Stimulated activated CD4-positive, alpha-beta T cell treated with anti-CD3 and anti-CD28 coated beads, Interleukin-1b, Interleukin-23, amount 100 ng/mL, for 48 hours (primary cell): ENCODE measurements at places on chromosomes 13 and 19.

DNA sequence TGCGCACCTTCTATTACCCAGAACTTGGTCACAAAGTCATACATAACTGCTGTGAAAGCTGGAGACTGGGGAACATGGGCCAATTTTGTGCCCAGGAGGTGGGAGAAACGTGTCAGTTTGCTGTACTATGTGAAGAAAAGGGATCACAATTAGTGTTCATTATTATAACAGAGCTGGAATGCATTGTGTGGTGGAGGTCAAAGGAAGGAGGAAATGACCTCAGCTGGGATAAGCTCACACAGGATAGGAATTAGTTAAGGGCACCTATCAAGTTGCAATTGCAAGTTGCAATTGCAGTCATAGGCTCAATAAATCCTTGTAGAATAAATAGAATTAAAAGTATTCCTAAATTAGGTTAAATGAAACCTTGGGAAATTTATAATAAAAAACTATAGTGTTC, 103.9 kb upstream of the OBI1 start:
- no peak for DNase-seq

DNA sequence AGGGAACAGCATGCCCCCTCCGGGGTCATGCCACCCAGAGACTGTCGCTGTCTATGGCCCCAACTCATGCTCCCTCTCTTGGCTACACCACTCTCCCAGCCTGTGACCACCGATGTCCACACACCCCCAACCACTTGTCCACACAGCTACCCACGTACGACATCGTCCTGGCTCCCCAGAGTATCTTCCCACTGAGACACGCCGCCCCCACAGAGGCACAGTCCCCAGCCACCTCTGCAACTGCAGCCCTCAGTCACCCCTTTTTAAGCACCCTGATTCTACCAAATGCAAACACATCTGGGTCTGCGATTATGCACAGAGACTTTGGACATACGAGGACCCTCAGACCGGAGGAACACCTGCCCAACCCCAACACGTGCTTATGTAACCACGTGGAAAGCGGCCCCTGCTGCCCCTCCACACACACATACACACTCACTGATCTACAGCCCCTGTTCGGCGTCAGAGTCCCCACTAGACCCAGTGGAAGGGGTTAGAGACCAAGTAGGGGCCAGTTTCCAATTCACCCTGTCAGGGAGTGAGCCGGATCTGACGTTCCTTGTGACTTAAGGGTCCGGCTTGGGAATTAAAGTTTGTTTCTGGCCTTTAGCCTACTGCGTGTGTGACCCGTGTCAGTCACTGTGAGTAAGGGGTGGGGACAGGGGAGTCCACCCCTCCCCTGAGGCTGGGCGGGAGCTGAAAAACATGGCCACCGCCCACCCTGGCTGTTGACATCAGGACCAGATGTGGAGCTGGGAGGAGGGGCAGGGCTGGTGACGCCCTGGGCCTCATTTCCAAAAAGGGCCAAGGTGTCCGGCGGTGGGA, 11.9 kb upstream of the AXL start:
- no peak for DNase-seq

- DNase-seq: no peak
Measured at GRCh38 chr19:30856376-30856775, 484.2 kb downstream of the ZNF536 start.

GRCh38 chr19:2974342-2975041, 2.9 kb upstream of the TLE6 start:
- no peak for DNase-seq

GRCh38 chr13:94864474-94864873, 152.1 kb upstream of the SOX21 start:
- no peak for DNase-seq

- DNase-seq: no peak
Measured at GRCh38 chr19:1261538-1261797, 7.7 kb upstream of the CIRBP start.

DNA sequence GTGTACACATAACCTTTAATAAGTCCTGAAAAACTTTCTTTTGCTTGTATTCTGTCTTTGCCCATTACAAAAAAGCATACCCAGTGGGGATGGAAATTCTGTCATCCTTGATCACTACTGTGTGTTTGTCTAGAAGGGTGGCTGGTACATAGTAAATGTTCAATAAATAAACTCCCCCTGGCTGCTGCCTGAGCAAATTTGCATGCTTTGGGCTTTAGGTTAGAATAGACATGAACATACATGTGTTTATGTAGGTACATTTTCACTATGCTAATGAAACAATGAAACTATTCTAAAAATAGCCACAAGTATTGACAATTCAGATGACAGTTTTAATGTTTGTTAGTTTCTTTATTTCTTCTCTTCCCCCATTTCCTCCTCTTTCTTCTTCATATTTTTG, 36.1 kb downstream of the TNFSF13B start:
- no peak for DNase-seq

DNA sequence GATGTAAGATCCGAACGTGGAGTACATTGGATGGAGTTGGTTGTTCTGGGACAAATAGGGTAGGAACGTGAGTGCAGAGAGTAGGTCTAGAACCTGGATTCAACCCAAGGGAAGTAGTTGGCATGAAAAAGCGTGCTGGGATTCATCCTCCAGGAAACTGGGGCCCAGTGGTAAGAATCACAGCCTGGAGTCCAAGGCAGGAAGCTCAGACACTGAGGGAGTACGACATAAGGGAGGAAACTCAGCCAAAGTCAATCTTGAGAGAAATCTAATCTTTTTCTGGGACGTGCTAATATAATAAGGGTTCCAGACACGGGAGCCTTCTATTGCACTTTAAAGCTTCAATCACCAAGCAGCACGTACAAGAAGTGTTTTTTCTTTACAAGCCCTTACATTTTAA, 46.4 kb downstream of the DLEU7 start:
- DNase-seq: no peak

- no peak for DNase-seq
Measured at GRCh38 chr19:49771674-49772139, 4.9 kb downstream of the AP2A1 start.

DNA sequence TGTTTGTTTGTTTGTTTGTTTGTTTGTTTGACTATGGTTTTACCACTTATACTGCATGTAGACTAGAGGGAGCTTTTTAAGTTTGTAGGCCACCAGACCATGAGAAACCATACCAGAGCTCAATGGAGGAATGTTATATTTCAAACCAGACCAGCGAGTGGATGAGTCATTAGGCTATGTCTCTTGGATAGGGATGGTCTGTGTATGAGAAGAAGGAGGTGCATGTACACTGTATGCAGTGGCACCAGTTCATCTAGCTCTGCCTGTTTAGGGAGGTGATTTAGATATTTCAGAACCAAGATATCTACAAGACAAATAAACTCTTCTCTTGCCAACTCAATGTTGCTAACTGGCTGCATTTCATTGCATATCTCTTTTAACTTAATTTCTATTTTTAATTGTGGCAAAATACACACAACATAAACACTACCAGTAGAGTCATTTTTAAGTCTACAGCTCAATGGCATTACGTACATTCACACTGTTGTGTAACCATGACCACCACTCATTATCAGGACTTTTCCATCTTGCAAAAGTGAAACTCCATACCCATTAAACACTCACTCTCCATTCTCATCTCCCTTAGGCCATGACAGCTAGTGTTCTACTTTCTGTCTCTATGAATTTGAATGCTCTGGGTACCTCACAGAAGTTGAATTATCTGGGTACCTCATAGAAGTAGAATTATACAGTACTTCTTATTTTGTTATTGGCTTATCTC, 29.2 kb downstream of the SYDE1 start:
- DNase-seq: no peak

DNA sequence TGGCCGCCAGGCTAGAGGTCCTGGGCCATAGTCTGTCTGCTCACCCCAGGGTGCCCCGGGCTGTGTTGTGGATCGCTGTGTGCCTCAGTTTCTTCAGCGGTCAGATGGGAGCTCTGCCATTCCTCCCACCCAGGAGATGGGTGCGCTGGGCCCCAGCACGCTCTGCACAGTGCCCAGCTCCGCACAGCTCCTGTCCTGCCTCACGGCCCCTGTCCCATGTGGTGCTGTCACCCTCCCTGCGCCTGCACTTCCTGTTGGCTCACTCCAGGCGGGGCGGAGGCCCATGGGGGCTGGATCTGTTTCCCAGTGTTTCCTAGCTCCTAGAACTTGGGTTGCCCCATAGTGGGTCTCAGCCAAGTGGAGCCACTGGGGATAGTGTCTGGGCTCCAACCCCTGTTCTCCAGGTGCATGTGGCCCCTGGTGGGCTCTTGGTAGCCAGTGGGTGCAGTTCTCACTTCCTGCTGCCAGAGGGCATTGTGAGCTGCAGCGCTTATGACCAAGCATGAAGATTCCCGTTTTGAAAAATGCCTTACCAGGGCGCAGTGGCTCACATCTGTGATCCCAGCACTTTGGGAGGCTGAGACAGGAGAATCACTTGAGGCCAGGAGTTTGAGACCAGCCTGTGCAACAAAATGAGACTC, 69.8 kb downstream of the KDM4B start:
- DNase-seq: no peak

DNA sequence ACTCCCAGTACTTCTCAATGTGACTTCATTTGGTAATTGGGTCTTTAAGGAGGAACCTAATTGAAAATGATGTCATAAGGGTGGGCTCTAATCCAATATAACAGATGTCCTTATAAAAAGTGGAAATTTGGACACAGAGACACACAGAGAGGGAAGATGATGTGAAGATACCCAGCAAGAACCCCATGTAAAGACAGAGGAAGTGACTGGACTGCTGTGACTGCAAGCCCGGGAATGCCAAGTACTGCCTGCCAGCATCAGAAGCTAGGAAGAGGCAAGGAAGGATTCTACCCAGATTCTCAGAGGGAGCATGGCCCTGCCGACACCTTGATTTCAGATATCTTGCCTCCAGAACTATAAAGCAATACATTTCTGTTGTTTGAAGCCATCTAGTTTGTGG, 239.3 kb downstream of the KCTD12 start:
- DNase-seq: no peak

GRCh38 chr19:4071610-4072009, 4.9 kb upstream of the ZBTB7A start:
- no peak for DNase-seq

GRCh38 chr13:42880056-42880605, 98.7 kb downstream of the FAM216B start:
- DNase-seq: no peak

DNA sequence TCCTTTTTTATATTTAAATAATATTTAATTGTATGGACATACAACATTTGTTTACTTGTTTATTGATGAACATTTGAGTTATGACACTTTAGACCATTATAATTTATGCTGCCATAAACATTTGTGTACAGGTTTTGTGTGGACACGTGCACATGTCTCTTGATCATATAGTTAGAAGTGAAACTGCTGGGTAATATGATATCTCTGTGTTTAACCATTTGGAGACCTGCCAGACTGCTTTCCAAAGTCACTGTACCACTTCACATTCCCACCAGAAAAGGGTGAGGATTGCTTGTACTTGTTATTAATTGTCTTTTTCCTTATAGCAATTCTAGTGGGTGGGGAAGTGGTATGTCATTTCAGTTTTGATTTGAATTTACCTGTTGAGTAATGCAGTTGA, 145.6 kb upstream of the KLHL1 start:
- DNase-seq: no peak

DNA sequence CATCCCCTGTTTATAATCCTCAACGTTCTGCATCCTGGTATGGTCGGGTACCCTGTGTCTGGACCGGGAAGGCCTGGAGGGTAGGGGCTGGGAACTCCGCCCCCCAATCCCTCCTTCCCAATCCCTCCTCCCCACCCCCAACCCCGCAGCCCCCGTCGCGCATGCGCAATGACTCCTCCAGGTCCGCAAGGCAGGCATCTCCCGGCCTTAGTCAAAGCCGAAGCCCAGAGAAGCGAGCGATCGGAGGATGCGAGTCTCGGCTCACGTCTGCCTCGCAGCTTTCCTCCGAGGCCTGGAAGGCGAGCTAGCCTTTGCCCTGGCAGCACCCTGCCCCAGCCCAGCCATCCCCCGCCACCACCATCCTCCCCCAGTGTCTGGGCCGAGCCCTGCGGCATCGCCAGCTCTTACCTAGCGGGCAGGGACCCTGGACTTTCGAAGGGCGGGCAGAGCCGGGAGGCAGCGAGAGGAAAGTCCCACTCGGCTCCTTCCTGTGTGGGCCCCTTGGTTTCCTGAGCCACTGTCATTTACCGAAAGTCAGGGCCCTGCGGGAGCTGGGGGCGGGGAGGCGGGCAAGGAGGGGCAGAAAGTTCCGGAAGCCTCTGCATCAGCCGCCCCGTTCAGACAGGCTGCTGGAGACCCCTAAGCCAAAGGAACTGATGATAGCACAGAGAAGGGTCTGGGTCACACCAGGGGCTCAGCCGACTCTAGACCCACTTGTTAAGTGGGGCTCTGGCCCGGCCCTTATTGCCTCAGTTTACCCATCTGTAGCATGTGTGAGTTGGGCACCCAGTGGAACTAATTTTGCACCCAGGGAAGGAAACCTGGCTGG, at the start of gene JAK3:
TSS of gene JAK3 (minus strand) at position 445 of the 829 bp plus-strand sequence. CDS start 3,565 bp downstream, outside the sequence.
- DNase-seq: peak; percentile 91

GRCh38 chr13:20141238-20142022, 19.4 kb downstream of the GJA3 start:
- no peak for DNase-seq

- no peak for DNase-seq
Measured at GRCh38 chr13:30910676-30911075, 4.6 kb downstream of the MEDAG start.

- DNase-seq: no peak
Measured at GRCh38 chr13:37878496-37878895, 8.9 kb upstream of the TRPC4 start.

GRCh38 chr19:34118879-34119748, 53.2 kb upstream of the LSM14A start:
- DNase-seq: no peak

GRCh38 chr13:23767838-23768237, 121.4 kb downstream of the MIPEP start:
- no peak for DNase-seq

- DNase-seq: peak; percentile 84
Measured at GRCh38 chr19:50486823-50487515, 10.3 kb upstream of the GARIN5A start.

DNA sequence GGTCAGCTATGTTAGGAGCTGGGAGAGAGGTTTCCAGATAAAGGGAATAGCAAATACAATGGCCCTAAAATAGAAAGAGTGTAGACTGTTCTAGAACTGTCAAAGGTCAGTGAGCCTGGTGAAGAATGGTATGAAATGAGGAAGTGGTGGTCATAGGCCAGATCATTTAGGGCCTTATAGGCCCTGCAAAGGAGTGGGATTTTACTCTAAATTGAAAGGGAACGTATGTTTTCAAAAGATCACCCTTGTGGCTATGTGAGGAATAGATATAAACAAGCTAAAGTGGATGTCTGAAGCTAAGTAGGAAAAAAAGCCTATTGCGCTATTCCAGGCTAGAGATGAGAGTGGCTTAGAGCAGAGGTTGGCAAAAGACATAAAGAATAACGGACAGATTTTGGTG, 70.7 kb upstream of the TDRD3 start:
- no peak for DNase-seq

- DNase-seq: no peak
Measured at GRCh38 chr13:80727321-80727975, 386.5 kb upstream of the SPRY2 start.

- no peak for DNase-seq
Measured at GRCh38 chr19:17527326-17527725, 15.9 kb downstream of the PGLS start.

DNA sequence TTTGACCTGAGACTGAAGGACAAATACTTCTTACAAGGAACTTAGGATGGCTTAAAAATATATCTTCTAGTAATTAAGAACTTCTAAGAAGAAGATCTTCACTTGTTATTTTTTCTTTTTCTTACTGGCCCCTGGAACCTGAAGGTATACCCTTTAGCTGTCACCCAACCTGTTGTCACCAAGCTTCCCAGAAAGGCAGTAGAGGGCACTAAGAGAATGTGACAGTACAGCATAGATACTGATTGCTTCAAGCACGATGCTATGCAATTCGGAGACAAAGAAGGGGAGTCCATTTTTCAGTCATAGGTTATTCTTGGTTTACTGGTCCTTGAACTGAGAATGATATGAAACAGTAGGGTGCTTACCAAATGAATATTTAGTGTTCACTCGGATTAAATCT, 208.3 kb upstream of the PCDH9 start:
- no peak for DNase-seq
